ENCODE measurements at places on chromosomes 4 and X. TPM values are rescaled to one million over a fixed set of nuclear protein-coding genes. Genes with fewer than 3 reads are reported as not detected.

The ZBTB33 gene
- polyA plus RNA-seq: 27.0 TPM

The KLHL4 gene
- 6.5 TPM for polyA plus RNA-seq

The PAGE4 gene
- polyA plus RNA-seq: 0.30 TPM

- DNase-seq: no peak
Observed at GRCh38 chrX:54978448-54978847, 15.5 kb downstream of the PFKFB1 start.

GRCh38 chr4:2462218-2462991 is 6.5 kb upstream of the RNF4 start:
- DNase-seq: peak; percentile 51

DNA sequence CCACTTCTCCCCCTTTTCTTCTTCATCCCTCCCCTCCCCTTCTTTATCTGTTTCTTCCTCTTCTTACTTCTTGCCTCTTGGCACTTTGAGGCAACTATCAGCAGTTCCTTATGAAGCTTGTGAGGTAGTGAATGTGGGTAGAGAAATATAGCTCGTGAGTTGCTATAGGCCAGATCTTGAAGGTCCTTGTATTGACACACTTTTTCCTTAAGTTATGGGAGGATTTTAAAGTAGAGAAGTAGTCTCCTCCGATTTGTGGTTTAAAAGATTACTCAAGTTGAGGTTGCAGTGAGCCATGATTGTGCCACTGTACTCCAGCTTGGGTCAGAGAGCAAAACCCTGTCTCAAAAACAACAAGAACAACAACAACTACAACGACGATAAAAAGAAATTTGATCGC is 3.4 kb upstream of the RRAGB start:
- no peak for DNase-seq

DNA sequence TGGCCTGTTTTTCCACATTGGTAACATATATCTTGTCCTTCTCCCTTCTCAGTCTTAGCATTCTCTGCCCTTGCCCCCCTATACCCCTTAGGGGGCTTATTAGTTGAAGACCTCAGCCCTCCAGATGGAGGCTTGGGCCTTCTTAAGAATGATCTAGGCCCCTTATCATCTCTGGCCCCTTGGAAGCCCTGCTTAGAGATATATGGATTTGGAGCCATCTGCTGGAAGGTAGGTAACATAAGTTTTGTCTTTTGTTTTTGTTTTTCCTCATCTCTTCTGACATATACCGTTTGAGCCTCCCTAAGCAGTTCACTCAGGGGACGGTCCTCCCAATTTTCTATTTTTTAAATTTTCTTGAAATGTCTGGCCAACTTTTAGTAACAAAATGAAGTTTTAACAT is 48.3 kb upstream of the NAP1L2 start:
- DNase-seq: no peak

DNA sequence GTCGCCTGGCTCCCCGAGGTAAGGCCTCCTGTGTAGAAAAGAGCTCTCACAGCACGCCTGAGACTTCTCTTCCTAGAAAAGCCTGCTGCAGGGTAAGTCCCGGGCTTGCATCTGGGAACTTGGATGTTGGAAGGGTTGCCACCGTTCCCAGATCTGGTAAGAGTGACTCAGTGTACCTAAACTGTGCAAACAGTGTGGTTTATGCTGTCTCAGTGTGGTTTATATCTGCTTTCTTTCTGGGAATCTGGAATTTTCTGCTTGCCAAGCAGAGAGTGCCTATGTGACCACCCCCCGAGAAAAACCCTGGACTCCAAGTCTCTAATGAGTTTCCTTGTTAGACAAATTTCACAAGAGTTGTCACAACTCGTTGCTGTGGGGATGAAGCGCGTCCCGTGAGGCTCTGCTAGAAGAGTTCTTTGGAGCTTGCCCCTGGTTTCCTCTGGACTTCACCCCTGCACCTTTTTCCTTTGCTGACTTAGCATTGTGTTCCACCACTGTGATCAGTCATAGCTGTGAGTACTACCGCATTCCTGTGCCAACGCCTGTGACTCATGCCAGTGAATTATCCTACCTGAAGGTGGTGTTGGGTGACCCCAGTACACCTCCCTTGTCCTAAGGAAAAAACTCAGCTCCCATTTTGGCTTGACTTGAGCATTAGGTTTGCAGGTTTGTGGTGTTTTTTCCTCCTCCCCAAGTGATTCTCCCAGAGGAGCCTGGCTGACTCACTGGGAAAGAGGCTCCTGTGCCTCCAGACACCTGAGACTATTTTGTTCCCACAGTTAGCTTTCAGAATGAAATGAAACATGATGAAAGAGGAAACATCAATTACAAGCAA is 14.5 kb downstream of the SLC2A9 start:
- DNase-seq: peak; percentile 36

DNA sequence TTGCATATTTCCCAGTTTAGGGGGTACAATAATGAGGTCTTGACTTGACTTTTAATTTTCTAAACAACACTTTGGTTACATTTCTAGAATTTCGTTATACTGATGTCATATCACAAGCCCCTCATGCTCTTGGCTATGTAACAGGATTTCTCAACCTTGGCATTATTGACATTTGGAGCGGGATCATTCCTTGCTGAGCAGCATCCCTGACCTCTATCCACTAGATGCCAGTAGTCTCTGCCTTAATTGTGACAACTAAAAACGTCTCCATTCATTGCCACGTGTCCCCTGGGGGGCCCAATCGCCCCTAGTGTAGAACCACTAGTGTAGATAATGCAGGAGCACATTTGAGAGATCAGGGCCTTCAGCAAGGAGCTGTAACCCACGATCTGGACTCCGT is 234.2 kb upstream of the MID1 start:
- DNase-seq: no peak

The OTUD6A gene
- polyA plus RNA-seq: not detected

DNA sequence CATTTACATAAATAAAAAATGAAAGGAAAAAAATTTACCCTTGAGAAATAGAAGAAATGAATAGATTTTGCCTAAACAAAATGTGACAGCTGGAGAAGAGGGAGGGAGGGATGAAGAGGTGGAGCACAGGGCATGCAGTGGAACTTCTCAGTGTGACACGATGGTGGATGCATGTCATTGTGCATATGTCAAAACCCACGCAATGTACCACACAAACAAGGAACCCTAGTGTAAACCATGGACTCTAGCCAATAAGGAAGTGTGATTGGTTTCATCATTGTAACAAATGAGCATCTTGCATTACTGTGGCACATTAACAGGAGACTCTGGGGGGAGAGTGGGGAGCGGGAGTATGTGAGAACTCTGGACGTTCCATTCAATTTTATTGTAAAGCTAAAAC is 58.6 kb downstream of the GATB start:
- DNase-seq: no peak

GRCh38 chr4:164136180-164136616 is 617.7 kb upstream of the SMIM31 start:
- DNase-seq: no peak

DNA sequence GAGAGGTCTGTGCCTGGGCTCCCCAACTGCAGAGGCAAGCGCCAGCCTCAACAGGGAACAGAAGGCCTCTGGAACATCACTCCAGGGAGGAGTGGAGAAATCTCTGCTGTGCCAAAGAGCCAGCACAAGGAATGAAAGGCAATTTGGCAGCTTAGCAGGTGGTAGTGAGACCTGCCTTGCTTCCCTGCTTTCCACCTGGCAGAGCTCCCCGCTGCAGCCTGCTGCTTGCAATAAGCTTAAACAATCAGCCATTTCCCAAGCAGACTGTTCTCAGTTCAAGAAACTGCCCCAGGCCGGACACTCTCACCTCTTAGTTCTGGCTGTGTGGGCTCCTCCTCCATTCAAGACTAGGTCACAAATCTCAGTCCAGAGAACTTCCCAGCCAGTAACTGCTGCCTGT is 370.6 kb downstream of the MAGEB5 start:
- DNase-seq: no peak

The ARL13A gene
- polyA plus RNA-seq: 0.58 TPM

GRCh38 chrX:123087326-123087725 is 96.8 kb upstream of the GRIA3 start:
- DNase-seq: peak; percentile 4

The SPANXN4 gene
- polyA plus RNA-seq: not detected

- no peak for DNase-seq
Observed at GRCh38 chrX:25600776-25601175, 537.4 kb upstream of the MAGEB18 start.

DNA sequence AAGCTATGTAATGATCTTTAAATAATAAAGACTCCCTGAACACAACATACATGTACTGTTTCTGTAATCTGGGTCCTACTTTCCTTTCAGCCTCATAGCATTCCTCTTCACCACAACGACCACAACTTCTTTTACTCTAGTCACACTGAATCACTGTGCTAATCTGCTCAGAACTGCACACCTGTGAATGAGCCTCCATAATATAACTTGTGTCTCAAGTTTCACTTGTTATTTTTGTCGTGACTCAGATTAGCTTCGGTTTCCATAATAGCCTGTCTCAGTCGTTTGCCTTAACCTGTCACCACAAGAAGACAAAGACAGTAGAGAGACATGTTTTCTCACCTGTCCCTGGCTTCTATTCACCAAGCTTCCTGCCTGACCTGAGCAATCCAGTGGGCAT is 61.8 kb downstream of the MAGED1 start:
- no peak for DNase-seq

The GRIA2 gene
- 2.4 TPM for polyA plus RNA-seq

The SFRP2 gene
- 14.9 TPM for polyA plus RNA-seq

DNA sequence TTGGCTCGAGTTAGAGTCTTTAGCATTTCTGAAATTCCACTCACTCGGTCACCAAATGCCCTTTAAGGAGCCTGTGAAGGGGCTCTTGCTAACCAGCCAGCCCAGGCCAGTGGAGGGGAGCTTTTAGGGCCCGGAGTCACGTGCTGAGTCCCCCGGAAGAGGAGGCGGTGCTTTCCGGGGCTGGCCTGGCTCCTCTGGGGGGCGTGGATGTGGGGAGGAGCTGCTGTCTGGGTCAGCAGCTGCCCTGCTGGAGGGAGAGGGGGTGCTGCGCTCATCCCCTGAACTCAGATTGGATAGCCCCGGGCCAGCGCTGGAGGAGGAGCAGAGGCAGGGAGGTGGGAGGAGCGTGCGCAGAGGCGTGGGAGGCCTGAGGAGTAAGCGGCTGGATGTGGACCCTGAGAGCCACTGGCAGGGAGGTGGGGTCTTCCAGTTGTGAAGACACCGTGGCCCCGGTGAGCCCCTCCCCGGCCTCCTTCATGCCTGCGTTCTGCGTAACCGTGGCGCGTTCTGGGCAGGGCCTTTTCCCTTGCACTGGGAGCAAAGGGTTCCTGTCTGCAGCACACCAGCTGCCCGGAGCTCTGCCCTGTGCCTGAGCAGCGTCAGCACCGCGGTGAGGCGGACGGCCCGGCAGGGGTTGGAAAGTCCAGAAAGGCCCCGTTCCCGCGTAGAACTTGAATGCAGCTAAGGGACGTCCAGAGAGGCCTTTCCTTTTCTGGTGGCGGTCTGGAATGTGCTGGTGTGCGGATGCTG is 19.7 kb downstream of the MAEA start:
- DNase-seq: peak; percentile 93

DNA sequence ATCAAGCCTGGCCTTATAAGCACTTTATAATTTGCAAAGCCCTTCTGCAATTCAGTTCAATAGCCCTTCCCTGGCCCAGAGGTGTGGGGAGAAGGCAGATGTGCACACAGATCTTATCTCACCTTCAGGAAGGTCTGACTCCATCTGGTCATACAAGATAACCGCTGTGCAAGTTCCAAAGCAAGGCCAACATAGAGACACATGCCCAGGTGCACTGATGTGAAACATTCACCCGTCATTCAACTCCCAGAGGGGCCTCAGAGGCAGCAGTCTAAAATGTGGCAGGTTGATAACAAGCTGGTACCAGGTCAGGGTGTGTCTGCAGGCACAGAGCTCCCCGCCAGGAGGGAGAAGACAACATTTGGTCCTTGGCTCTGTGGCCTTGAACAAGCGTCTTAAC is 10.9 kb upstream of the WFS1 start:
- DNase-seq: no peak

GRCh38 chr4:3223956-3224748 is 24.8 kb upstream of the MSANTD1 start:
- DNase-seq: no peak

The PI4K2B gene
- 18.8 TPM for polyA plus RNA-seq

GRCh38 chrX:78886550-78886949 is 58.6 kb upstream of the P2RY10 start:
- peak; percentile 8 for DNase-seq

DNA sequence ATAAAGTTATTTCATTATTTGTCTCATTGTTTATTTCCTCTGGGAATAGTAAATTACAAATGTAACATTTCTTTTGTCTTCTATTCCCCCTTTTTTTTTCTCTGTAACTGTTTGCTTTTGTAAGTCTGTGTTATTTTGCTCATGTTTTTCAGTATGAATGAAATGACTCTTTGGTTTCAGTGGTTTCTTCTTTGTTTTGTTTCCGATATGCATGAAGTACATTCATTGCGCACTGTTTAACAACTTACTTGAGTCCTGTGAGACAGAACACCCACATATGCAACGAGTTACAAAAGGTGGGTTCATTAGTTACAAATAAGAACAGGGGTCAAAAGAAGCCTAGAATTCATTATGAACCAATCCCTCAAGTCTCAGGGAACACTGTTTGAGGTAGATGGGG is 175.0 kb upstream of the UGT8 start:
- DNase-seq: no peak

DNA sequence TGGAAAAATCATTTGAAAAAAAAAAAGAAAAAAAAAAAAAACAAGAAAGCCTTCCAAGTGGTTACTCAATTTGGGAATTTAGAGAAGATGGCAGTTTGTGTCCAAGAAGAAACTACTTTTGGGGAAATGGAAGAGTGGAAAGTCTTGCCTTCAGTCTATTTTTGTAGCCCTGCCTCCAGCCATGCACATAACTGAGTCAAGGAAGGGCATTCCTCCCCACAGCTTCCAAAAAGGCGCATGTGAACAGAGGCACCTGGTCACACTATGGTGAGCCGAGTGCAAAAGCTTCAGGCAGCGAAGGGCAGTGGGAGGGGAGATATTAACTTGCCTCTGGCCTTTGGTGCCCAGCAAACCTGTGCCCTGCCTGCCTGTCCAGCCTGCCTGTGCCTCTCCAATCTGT is 163.7 kb downstream of the SMIM20 start:
- DNase-seq: no peak

DNA sequence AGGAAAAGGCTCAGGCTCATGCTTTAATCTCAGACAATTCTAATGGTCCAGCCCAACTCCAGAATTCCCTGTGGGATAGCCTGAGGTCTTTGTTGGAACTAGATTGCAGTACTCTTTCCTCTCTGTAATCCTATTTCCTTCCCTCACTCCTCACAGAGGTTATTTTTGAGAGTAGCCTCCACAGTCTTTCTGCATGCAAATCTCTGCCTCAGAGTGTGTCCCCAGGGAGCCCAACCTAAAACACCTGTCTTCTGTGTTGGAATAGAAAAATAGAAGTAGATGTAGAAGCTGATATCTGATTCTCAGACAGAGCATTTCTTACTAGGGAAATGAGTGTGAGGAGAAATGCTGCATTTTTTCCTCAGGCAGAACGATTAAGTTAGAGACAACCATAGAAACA is 915.5 kb upstream of the EPHA5 start:
- no peak for DNase-seq

The SSX2B gene
- not detected for polyA plus RNA-seq
